ENCODE measurements at places on chromosomes 5 and 9.
A peak's percentile ranks its signal among the peaks of the same experiment; 100 is the strongest.

DNA sequence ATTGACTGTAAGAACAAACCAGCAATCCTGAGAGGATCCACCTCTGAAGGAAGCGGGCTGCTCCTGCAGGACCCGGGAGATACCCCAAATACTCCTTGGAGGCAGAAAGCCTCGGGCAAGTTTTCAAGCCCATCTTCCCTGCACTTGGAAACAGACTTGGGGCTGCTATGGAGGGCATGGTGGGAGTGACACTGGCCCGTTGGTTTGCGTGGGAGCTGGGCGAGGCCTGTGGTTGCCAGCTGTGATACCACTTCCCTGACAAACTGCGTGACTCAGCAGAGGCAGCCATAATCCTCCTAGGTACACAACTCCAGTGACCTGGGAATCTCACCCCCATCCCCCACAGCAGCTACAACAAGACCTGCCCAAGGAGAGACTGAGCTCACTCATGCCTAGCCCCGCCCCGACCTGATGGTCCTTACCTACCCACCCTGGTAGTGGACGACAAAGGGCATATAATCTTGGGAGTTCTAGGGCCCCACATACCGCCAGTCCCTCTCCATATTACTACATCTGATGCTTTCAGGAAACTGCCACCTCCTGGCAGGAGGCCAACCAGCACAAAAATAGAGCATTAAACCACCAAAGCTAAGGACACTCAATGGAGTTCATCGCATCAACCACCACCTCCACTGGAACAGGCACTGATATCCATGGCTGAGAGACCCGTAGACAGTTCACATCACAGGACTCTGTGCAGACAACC is 38.1 kb upstream of the VLDLR start:
- DNase-seq = no peak

DNA sequence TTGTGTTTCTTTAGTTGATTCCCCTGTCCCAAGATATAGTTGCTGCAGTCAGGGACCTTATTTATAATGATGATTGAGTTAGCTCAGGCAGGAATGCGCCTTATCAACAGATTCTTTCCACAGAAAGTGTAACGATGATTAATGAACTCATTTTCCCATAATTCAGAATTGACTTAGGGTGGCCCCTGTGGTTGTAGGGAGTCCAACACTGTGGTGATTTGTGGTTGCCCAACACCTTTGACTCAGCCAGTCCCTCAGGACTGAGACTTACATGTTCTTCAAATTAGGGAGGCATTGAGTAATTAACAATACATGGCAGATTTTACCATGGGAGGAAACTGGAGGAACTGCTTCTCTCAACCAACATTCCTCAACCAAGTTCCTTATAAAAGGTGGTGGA is 221.9 kb downstream of the GABRG2 start:
- no peak for DNase-seq

GRCh38 chr9:20701060-20701459 is 17.0 kb downstream of the FOCAD start:
- no peak for DNase-seq

- DNase-seq = no peak
Observed at GRCh38 chr9:70362952-70363351, 51.5 kb downstream of the KLF9 start.

- no peak for DNase-seq
Observed at GRCh38 chr9:128011071-128011817, 30.5 kb upstream of the EEIG1 start.

DNA sequence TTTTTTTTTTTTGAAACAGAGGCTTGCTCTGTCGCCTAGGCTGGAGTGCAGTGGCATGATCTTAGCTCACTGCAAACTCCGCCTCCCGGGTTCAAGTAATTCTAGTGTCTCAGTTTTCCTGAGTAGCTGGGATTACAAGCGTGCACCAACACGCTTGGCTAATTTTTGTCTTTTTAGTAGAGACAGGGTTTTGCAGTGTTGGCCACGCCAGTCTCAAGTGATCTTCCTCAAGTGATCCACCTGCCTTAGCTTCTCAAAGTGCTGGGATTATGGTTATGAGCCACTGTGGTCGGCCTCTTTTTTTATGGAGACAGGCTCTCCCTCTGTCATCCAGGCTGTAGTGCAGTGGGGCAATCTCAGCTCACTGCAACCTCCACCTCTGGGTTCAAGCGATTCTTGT is 82.9 kb downstream of the RAB24 start:
- DNase-seq = no peak

DNA sequence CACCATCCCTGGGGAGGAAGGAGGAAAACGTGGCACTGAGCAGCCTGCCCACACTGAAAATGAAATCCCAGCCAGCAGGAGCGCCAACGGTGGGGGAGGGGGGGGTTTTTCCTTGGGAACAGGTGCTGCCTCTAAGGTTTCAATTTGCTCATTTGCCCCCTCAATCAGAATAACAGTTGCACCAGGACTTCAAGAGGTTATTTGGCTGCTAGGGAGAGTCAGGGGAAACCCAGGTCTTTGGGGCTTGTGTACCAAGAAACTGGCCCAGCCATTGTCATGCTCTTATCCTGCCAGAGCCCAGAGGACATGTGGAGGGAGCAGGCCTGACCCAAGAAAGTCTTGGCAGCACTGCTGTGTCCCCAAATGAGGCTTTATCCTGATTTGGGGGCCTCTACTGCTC is 66.5 kb downstream of the NDFIP1 start:
- DNase-seq = no peak

DNA sequence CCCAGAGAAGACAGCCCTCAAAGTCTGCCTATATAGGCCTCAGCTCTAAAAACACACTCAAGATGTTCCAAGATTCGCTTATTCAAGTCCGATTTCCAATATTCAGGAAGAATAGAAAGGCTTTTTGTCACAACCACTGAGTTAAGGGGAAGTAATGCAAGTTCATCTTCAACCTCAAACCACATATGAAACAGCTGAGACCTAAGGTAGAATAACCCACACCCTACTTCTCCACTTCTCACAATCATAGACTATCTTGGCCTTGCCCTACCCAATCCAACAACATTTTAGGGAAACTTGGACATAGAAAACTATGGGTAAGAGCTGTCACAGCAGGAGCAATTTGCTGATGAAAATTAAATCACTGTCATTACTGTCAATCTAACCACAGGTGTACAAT is 152.0 kb upstream of the LRRTM2 start:
- no peak for DNase-seq

DNA sequence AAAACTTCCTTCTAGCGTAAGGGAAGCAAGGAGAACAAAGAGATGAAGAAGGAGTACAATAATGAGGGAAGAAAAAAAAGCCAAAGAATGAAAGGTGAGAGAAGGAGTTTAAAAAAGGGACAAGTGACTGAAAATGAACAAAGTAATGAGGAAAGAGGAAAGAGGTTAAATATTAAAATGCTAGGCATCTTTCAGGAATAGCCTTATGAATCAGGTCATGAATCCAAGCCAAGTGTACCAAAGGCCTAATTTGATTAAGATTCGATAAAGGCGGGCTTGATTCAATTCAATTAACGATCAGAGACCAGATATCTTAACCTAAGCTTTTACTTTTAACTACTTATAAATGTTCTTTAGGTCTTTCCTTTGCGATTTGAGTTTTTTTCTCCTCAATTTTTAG is 141.8 kb upstream of the GNA14 start:
- DNase-seq = no peak

GRCh38 chr5:52842111-52842510 is 54.4 kb downstream of the ITGA1 start:
- DNase-seq = no peak

DNA sequence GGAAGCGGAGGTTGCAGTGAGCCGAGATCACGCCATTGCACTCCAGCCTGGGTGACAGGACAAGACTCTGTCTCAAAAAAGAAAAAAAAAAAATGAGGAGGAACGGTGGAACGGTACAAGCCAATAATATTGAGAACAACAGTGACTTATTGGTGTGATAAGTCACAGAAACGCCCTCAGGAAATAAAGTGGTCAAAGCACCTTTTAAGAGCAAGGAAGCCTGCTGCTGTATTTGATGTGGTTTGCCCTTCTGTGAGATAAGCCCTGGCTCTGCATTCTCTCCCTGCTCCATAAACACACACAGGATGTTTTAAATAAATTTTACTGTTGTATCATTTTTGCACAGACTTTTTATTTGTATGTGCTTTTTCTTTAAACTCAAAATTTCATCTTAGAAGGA is 269.9 kb upstream of the MSX2 start:
- DNase-seq = peak; percentile 12

GRCh38 chr5:93748875-93749397 is 7.5 kb upstream of the POU5F2 start:
- DNase-seq = peak; percentile 3

DNA sequence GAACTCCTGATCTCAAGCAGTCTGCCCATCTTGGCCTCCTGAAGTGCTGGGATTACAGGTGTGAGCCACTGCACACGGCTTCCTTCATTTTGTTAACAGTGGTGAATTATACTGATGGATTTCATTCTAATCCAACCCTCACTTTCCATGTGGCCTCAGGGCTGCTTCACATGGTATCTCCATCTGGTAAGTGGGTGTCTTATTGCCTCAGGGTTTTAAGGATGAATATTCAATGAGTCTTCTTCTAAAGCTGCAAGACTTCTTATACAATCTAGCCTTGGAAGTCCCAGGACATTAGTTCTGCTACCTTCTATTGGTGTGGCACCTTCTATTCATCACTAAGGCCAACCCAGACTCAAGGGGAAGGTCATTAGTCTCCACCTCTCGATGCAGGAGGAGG is 8.7 kb upstream of the RASEF start:
- DNase-seq = no peak

- DNase-seq = no peak
Observed at GRCh38 chr5:35365758-35366157, 135.5 kb upstream of the PRLR start.

GRCh38 chr5:98200726-98201541 is 572.5 kb upstream of the RGMB start:
- DNase-seq = no peak

- DNase-seq = no peak
Observed at GRCh38 chr9:36154331-36154952, 14.7 kb upstream of the CCIN start.

DNA sequence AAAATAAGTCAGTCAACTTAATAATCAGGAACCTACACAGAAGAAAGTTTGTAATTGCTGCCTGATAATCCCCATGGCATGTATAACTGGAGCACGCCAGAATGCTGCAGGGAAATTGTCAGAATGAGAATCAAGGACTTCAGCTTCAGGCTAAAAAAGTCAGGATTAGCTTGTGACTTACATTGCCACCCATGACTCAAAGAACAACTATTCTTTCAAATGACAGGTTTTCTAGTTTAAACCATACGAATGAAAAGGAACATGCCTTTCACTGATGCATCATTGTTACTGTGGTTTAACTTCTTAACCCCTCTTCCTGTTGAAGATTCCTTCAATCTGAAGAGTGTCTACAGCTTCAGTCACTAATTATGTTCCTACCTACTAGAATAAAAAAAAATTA is 112.4 kb downstream of the ISL1 start:
- no peak for DNase-seq

- DNase-seq = no peak
Observed at GRCh38 chr5:159525117-159525516, 194.8 kb upstream of the IL12B start.

Data from CD4-positive, CD25-positive, alpha-beta regulatory T cell (primary cell).